ENCODE measurements at places on chromosomes 7 and 10.

DNA sequence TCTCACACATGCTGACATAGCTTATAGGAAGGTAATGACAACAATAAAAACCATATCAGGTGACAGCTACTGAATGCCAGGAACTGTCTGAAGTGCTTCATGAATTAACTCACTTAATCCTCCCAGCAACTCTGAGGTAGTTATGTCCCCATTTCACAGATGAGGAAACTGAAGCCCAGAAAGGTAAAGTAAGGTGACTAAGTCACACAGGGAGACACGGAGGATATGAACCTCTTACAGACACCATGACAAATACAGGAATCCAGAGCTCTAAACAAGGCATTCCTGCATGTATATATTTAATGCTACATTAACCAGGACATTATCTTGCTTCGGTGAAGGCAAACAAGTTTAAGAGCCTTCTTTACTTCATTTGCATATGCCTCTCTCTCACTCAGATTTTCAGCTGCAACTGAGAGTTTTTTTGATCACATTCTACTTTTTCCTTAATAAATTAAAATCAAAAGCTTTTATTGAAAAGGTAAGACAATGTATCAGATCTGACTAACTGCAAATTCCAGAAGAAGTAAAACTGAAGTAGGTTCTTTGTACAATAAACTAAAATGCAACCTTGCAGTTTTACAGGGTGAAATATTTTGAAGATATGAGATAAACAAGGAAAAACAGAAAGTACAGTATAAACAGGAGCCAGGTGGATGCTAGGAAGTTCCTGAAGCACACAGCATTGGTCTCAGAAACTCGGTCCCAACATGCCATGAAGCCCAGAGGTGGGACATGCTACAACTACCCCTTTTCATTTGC, 79.5 kb downstream of the SGMS1 start:
- no peak for DNase-seq

DNA sequence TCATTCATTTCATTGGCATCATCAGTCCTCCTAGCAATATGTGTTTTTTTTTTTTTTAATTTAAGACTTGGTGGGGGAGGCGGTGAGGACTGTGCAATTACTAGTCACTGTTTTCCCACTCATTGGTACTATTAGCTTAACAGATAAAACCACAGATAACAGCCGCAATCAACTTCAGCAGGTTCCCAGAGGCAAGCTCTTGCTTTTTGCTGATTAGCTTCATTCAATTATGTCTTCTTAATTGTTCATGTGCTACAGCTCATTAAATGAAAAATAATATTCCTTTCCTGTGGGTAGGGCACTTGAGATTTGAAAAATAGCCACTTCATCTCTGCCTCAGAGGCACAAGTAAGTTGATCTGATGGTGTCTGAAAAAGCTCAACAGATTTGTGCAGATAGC, 215.5 kb downstream of the PCDH15 start:
- no peak for DNase-seq

GRCh38 chr7:510782-511281, 8.8 kb downstream of the PDGFA start:
- DNase-seq: no peak

DNA sequence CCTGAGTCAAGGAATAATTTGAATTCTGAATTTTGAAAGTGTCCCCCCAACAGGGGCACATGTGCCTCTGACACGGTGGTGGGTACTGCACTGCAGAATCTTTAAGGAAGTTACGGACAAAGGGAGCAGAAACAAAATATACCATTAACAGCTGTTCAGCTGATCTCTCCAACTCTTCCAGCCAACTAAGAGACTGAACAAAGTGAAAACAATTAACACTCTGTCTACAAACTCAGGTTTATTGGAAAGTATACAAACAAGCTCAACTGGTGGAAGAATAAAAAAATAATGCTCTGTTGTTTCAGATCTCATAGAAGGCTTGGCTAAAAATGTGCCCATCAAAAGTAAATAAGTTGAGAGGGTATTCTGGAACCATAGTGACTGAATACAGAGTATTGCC, 34.4 kb downstream of the ASB4 start:
- no peak for DNase-seq

DNA sequence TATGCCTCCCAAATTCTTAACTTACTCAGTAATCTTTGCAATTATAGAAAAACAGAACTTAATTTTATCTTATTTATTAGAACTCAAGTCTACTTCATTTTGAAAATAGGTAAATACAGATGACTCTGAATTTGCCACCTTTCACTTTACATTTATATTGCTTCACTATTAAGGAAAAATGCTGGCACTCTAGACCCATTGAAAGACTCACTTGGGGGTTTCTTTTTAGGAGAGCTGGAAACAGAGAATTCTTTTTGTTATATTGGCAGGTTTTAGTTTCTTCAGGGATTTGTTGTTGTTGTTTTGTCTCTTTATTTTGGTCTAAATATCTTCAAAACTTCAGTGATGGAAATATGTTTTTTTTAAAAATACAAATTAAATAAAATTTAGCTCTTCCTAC, 111.1 kb downstream of the RUNDC3B start:
- no peak for DNase-seq

DNA sequence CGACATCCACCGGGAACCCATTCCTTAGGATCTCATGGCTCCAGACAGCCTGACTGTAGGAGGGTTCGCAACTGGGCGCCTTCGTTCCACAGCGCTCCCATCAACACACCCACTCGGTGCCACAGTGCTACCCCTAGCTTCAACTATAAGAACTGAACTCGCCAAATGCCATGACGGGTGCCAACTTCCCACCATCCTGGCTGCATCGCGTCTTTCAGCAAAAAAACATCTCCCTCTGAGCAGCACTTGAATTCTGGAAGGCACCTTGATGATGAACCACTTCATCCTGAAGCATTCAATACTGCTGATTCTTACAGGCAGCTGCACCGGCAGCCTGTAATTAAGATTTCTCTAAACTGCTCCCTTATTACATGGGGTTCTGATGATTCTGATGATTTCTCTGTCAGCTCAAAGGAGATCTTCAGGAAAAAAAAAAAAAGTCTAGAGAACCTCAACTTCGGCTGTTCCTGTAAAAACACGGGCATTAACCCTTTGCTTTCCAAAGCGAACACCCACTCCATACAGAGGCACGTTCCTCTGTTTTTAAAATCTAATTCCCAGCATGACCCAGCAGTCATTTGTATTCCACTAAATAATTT, 1.3 kb downstream of the CYTH3 start:
- peak; percentile 16 for DNase-seq

- no peak for DNase-seq
Observed at GRCh38 chr10:131812736-131813604, 87.8 kb upstream of the PPP2R2D start.

DNA sequence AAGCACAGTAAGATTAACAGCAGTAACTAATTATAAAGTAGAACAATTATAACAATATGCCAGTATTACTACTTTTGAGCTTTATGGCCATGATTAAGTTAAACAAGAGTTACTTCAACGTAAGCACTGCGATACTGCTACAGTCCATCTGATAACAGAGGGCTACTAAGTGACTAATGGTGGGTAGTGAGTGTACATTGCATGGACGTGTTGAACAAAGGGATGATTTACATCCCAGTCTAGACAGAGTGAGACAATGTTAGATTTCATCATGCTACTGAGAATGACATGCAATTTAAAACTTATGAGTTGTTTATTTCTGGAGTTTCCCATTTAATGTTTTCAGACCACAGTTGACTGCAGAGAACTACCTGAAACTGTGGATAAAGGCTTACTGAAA, 45.6 kb downstream of the TPST1 start:
- DNase-seq: no peak

- no peak for DNase-seq
Observed at GRCh38 chr7:43694399-43694748, 34.9 kb downstream of the COA1 start.

- no peak for DNase-seq
Observed at GRCh38 chr7:157719705-157720655, 383.2 kb downstream of the DNAJB6 start.

DNA sequence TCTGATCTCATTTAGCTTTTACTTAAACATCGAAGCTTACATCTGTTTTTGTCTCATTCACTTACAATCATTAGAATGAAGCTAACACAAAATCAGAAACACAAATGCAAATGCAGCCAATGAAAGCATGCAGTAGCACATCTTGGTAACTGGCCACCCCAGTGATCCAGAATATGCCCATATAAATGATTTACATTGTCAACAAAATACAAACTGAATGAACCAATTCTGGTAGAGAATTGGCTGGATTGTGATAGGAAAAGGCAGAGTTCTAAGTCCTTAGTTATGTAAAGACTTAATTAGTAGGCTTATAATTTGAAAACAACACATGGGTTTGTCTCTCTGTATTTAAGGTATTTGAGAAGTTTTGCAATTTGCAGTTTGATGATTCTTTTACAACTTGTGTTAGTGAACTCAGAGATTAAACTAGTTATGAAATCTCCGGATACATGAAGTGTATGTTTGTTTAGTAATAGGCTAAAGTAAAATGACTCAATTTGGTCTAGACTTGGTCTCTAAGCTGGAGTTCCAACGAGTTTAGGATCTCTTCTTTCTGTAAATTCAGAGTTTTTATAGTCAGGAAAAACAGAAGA, 21.2 kb downstream of the TECTB start:
- no peak for DNase-seq

DNA sequence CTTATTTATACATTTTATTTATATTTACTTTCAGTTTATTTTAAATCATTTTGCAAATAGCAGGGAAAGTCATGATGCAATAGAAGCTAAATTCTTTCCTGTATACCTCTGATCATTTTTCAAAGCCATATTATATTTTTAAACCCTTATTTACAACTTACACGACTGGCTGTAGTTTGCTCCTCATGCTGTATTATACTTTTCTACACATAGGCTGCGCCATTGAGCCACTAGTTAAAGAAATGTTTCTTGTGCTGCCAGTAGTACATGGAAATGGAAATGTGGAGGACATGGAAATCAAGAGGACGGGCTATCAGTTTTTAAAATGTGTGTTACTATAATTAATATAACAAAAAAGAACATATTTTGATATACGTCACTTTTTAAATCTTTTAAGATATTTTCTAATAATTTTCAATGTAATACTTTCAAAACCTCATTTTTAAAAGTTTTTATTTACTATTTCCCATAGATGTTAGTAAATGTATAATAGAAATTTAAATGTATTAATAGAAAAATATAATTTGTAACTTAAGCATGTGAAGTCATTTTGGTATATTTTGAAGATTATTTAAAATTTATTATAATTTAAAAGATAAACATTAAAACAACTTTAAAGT, 118.5 kb downstream of the VTI1A start:
- DNase-seq: no peak

GRCh38 chr10:120422457-120422856, 34.6 kb upstream of the PLPP4 start:
- DNase-seq: no peak

- DNase-seq: no peak
Observed at GRCh38 chr10:70331486-70332268, 47.9 kb upstream of the NPFFR1 start.

GRCh38 chr7:114567416-114567815, 152.8 kb downstream of the FOXP2 start:
- no peak for DNase-seq

DNA sequence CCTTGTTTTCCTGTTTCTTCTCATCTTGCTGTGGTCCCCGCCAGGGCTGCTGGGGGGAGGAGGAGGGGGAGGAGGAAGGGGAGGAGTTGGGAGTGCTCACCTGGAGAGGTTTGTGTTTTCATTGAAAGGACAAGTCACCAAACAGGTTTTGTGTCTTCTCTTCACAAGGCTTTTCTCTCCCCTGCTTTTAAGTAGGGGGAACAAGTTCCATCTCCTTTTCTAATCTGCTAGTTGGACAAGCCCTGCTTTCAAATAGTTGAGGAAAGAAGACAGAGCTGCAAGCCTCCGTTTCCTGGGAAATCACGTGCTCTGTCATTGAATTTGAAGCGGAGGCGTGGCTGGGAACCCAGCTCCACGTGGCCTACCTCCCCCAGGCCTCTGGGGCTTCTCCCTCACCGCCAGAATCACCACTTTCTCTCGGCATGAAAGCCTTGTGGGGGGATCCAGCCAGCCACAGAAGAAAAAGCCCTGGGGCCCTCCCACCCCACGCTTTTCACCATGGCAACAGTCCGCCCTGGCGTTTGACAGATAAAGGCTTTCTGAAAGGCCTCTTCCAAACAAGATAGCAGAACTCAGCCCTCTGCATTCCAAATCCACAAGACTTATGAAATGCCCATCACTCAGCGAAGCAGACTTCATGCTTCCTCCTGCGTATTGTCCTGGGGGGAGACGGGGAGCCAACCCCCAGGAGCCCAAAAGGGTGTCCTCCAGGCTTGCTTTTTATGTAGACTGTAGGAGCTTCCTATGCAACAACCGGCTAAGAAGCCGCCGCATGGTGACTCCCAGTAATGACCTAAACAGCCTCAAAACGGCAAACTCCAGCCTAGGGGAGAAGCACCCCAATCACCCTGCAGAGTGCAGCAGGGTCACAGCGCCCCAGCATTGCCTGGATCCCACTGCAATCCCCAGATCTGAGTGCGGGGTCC, 51.7 kb downstream of the PROSER2 start:
- no peak for DNase-seq

- DNase-seq: no peak
Observed at GRCh38 chr10:102564209-102564834, 60.5 kb downstream of the SUFU start.

DNA sequence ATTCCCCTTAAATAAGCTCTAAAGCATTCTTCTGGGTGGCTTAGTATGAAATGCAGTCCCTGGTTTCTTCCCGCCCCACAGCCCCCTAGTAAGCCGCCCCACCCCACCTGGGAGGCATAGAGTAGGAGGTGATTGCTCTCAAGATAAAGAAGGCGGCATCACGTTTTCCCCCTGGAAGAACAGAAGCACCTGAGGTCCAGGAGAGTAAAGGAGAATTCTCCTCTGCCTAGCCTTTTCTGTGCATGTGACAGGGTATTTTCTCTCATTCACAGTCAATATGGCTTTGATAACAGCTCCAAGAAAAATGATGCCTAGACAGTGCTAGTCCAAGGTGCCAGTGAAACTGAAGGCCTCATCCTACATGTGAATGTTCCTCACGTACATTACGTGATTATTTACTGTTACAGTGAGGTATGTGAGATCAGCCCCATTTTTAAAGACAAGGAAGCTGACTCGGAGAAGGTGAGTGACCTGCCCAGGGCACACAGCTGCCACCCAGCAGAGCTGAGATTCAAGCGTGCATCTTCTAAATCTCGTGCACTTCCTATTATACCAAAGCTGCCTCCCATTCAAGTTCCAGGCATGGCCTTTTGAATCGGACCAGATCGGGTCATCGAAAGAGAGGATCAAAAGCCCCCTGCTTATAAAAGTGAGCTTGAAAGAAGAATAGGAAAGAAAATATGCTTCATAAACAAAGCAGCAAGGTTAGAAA, 59.4 kb downstream of the FAM171A1 start:
- DNase-seq: no peak

- no peak for DNase-seq
Observed at GRCh38 chr7:52909935-52910334, 125.5 kb upstream of the POM121L12 start.

- no peak for DNase-seq
Observed at GRCh38 chr10:934746-935406, 3.4 kb upstream of the LARP4B start.

- no peak for DNase-seq
Observed at GRCh38 chr10:28788252-28788651, 110.9 kb downstream of the BAMBI start.
